Activated T-cell treated with anti-CD3 and anti-CD28 coated beads, Interleukin-2, amount 50 U/mL, for 72 hours (primary cell): ENCODE measurements at places on chromosomes 4 and X. TPM values are rescaled to one million over a fixed set of nuclear protein-coding genes. Genes with fewer than 3 reads are reported as not detected.

- no peak for DNase-seq
These were observed 21.3 kb downstream of the ARHGAP24 start for GRCh38 chr4:85496126-85496849.

GAGE1 gene
- total RNA-seq, result not detected

- DNase-seq, result no peak
These were observed 2.4 kb upstream of the BCOR start for GRCh38 chrX:40100141-40100536.

GRCh38 chr4:139524062-139524631 lies 31.9 kb downstream of the SETD7 start:
- DNase-seq, result no peak

GRCh38 chr4:142743121-142743825 lies 102.8 kb downstream of the INPP4B start:
- DNase-seq, result no peak

GRCh38 chr4:15352524-15352923 lies 75.3 kb upstream of the C1QTNF7 start:
- no peak for DNase-seq

- no peak for DNase-seq
These were observed 76.5 kb upstream of the BOD1L1 start for GRCh38 chr4:13704035-13704434.

DNA sequence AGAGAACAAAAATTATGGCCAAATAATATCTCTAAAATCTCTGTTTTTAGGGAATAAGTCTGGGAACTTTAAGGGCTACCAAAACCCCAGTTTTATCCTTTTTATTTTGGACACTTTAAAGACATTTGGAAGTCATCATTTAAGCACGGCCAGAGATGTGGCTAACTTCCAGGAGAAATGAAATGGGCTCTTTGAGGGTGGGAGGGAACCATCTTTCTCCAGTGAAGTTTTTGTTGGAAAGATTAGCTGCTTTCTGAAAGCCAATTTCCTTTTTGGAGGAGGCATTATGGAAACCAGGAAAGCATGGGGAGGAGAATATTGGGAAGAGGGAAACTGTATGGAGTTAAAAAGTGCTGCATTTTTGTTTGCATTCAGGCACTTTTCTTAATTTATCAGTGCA lies 4.8 kb downstream of the VSIG1 start:
- DNase-seq, result no peak

- no peak for DNase-seq
These were observed 81.1 kb downstream of the PPP2R2C start for GRCh38 chr4:6391186-6391851.

- no peak for DNase-seq
These were observed 237.2 kb upstream of the FSTL5 start for GRCh38 chr4:162401021-162401420.

DNA sequence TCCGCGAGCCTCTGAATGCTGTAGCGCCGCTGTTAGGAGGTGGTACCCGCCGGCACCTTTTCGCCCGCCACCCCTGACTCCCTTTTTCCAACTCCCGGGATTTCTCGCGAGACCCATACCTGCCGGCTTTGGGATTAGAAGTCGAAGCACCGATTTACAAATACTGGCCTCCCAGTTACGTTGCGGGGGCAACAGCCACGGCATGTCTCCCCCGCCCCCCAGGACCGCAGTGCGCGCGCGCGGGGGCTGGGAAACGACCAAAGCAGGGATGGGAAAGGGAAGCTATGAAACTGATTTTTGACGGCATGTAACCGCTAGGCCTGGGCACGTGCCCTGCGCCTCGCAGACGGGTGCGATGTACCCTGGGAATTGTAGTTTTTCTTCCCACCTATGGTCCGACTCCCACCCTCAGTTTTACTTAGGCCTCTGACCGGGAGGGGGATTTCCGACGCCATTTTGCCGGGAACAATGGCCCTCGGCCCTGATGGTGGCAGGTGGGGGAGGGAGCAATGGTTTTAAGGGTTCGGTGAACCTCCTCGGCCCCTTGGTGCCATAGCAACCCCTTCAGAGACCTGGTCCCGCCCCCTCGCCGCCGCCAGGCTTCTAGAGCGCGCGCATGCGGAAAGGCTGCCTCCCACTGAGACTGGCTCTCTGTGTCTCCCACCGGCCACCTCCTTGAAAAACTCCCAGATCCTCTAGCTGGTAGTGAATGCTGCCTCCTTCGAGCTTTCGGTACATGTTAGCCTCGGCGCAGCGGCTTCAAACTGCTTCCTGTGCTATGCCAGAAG lies 772 bp upstream of the WNK3 start:
- peak; percentile 52 for DNase-seq

- no peak for DNase-seq
These were observed 9.5 kb downstream of the FBXO8 start for GRCh38 chr4:174273930-174274329.

GRCh38 chr4:54144661-54145171 lies 44.8 kb downstream of the GSX2 start:
- no peak for DNase-seq

DNA sequence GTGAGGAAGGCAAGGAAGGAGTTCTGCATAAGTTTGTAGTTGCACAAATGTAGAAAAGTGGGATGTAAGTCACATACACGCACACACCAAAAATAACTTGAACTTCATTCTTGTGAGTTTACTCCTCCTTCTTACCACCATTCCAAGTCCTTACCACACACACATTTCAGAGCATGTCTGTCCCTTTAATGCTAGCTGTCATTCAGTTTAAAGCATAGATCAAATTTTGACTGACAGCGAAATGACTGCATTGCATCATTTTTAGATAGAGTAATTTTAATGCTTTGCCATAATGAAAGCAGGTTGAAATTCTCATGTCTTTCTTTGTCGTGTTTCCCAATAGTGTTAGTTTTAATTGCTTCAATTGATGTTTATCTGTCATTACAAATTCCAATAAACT lies 629.6 kb upstream of the HTR2C start:
- no peak for DNase-seq

F9 gene
- total RNA-seq, result not detected

GRCh38 chr4:123603165-123603564 lies 206.6 kb downstream of the SPRY1 start:
- no peak for DNase-seq

DNA sequence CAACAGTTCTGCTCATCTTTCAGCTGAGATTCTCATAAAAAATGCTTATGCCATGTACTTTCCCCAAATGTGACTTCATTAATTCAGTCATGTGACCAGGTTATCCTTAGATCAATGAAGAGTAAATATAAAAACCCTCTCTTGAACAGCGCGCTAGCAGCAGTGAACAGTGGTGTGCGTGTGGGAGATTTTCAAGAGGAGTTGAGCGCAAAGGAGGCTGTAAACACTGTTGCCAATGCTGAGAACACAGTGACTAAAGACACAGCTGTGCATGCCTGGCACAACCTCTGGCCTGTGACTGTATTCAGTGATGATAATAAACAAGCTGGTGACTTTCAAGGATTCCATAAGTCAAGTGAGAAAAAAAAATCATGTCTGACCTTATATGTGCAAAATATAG lies 25.1 kb downstream of the MSX1 start:
- no peak for DNase-seq

DNA sequence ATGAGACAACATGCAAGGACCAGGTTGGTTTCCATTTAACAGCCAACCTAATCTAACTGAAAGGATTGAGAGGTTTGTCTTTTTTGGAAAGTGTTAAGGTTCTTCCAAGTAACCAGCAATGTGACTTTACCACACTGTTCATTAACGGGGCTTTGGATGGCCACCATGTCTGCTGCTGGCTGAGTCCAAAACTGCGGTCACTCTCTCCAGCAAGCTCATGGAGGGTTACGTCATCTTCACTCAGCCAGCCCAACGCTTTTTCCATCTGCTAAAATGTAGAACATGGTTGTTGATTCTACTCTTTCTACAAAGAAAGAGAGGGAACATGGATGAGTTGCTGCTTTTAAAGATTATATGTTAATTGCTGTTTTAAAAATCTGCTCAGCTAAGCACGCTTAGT lies 11.0 kb downstream of the PKD2 start:
- DNase-seq, result no peak

GRCh38 chrX:49192722-49193328 lies 6.7 kb upstream of the PRICKLE3 start:
- peak; percentile 33 for DNase-seq

GRCh38 chr4:139801895-139802294 lies 136.3 kb downstream of the MGST2 start:
- no peak for DNase-seq

- DNase-seq, result no peak
These were observed 162.2 kb upstream of the GPR101 start for GRCh38 chrX:137195991-137196390.

DNA sequence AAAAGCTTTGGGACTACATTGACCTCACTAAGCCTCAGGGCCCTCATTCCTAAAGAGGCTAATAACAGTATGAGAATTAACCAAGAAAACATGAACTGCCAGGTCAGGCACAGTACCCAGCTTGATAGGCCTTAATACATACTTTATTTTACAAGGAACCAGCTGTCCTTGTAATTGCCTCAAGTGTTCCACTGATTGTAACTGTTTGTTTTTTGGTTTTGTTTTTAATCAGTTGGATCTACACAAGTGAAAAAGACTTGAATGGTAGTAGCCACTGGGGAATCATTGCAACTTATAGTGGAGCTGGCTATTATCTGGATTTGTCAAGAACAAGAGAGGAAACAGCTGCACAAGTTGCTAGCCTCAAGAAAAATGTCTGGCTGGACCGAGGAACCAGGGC lies 35.6 kb downstream of the PKD2 start:
- no peak for DNase-seq

DNA sequence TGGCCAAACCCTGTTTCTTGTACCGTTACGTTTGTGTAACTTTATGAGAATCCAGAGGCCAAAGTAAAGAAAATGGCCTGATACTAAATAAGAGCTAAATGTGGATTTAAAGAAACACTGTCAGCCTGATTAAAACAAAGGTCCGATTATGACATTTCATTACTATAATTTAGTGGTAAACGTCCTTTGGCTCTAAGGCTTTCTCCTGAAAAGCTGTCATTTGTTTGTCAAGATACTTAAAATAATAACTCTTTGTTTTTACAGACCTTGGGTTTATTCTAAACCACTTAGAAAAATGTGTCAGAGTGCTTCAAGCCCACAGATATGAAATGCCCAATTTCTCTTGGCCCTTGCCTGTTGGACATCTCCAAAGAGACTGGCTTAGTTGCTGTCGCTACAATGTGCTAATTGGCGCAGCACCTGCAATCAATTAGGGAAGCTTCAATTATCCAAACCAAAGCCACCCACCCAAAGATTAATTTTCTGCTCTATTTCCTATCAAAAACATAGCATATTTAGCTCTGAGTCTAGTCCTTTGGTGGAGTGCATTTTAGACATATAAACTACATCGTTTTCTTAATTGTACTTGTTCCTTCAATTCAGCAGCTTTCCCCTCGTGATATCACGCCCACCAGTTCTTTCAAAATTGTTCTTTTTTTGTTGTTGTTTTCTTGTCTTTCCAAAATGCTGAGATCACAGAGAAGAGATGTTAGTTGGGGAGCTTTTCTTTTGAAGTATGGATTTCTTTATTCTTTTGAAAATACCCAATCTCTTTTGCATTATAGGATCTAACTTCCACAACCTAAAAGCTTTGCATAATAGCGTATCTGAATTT lies 13.6 kb downstream of the SMIM20 start:
- no peak for DNase-seq

STK32B gene
- total RNA-seq, result not detected

LRCH2 gene
- not detected for total RNA-seq

- no peak for DNase-seq
These were observed 86.3 kb downstream of the ZNF827 start for GRCh38 chr4:145852256-145852839.

DNA sequence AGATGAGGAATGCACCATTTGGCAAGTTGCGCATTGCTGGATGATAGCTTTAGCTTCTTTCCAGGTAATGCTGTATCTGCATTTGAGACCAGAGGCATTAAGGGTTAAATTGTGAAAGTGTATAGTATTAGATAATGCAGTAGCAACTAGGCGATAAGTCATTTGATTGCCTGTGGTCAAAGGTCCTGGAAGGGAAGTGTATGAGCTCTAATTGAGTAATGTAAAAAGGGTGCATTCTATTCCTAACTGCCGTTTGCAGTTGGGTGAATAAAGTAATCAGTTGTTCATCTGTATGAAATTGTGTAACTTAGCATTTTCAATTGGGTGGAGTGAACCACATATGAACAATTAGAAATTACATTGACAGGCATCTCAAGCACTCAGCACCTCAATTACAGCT lies 54.5 kb upstream of the WDR1 start:
- DNase-seq, result no peak

- no peak for DNase-seq
These were observed 13.7 kb downstream of the CCKAR start for GRCh38 chr4:26476545-26476944.

GRCh38 chr4:169690787-169691186 lies 67.0 kb downstream of the HPF1 start:
- DNase-seq, result no peak

- no peak for DNase-seq
These were observed 36.5 kb downstream of the CLCN5 start for GRCh38 chrX:49958727-49959485.

MAGEA2 gene
- not detected for total RNA-seq

DNA sequence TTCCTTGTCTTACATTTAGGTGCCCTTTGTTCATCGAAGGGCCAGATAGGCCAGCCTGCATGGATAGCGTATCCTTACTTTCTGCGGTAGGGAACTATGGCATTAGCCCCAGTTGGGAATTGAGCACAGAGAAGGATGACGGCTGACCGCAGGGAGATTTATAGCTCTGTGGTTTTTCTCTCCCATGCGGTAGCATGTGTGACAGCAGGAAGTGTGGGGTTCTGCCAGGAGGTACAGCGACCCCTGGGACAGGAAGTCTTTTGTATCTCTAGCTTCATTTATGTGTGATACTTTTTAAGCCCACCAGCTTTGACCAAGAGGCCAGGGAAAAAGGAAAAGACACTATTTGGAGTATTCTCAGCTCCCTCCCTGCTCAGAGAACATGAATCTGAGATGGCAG lies 33.1 kb downstream of the GAB3 start:
- no peak for DNase-seq

DOCK11 gene
- 71.0 TPM for total RNA-seq

- DNase-seq, result peak; percentile 65
These were observed 24.0 kb downstream of the HAND2 start for GRCh38 chr4:173505924-173506518.

EDNRA gene
- 0.34 TPM for total RNA-seq

DNA sequence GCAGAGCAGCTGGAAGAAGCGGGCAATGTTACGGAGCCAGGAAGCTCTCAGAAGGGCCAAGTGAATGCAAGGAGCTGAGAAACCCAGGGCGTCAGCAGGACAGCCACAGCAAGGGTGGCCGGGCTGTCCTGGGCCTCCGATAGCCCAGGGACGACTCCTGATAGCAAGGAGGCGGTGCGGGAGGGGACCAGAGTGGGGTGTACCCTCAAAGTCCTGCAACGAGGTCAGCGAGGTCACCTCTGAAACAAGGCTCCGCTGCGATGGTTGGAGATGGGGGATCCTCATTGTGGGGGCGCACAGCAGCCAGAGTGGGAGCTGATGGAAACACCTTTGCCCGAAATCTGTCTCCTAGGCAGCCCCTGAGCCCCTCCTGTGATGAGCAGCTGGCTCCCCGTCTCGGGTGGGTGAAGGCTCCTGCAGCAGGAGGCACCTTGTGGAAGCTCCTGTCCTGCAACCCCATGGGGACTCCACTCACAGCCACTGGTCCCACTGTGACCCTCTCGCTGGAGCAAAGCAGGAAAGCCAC lies 4.3 kb upstream of the CCNQ start:
- no peak for DNase-seq

CT45A6 gene
- not detected for total RNA-seq

GRCh38 chr4:185562531-185562930 lies 27.2 kb upstream of the PDLIM3 start:
- DNase-seq, result no peak

HCCS gene
- 31.7 TPM for total RNA-seq

PGAM4 gene
- total RNA-seq, result not detected

- DNase-seq, result no peak
These were observed 161.8 kb downstream of the RPA4 start for GRCh38 chrX:97045470-97045869.
